ENCODE measurements at places on chromosomes 1 and 21. TPM values are rescaled to one million over a fixed set of nuclear protein-coding genes. Genes with fewer than 3 reads are reported as not detected.

GRCh38 chr1:22111620-22112019 is 31.3 kb downstream of the WNT4 start:
- ATAC-seq, result no peak

Gene TENT5C
- total RNA-seq, result 1.1 TPM

Gene CFAP141
- not detected for total RNA-seq

- peak; percentile 90 for ATAC-seq
These were observed 76.3 kb downstream of the RUSC1 start for GRCh38 chr1:155396874-155397476.

Gene S100A3
- 9.6 TPM for total RNA-seq

- ATAC-seq, result no peak
These were observed 3.2 kb downstream of the TMCC2 start for GRCh38 chr1:205230982-205231381.

DNA sequence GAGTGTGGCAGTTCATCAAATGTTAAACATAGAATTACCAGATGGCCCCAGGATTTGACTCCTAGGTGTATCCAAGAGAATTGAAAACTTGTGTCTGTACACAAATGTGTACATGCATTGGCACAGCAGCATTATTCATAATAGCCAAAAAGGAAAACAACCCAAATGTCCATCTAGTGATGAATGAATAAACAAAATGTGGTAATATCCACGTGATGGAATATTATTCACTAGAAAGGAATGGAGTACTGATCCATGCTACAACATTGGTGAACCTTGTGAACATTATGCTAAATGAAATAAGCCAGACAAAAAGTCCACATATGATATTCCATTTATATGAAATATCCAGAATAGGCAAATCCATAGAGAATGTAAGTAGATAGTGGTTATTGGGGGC is 77.7 kb downstream of the RAVER2 start:
- no peak for ATAC-seq

DNA sequence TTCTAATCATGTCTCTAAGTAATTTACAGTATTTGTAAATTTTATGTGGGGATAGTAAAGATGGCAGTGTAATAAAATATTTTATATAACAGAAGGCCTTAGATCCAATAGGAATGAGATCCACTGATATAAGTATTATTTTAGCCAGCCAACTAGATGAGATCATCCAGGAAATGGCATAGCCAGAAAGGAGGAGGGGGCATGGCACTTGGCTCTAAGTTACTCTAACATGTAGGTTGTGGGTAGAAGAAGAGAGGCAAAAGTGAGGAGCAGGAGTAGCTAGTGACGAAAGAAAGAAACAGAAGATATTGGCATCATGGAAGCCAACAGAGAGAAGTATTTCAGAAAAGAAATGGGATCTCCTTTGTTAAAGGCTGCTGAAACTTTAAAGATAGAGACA is 426.1 kb downstream of the PTPRC start:
- no peak for ATAC-seq

- peak; percentile 56 for ATAC-seq
These were observed 36.0 kb downstream of the F5 start for GRCh38 chr1:169550294-169550693.

DNA sequence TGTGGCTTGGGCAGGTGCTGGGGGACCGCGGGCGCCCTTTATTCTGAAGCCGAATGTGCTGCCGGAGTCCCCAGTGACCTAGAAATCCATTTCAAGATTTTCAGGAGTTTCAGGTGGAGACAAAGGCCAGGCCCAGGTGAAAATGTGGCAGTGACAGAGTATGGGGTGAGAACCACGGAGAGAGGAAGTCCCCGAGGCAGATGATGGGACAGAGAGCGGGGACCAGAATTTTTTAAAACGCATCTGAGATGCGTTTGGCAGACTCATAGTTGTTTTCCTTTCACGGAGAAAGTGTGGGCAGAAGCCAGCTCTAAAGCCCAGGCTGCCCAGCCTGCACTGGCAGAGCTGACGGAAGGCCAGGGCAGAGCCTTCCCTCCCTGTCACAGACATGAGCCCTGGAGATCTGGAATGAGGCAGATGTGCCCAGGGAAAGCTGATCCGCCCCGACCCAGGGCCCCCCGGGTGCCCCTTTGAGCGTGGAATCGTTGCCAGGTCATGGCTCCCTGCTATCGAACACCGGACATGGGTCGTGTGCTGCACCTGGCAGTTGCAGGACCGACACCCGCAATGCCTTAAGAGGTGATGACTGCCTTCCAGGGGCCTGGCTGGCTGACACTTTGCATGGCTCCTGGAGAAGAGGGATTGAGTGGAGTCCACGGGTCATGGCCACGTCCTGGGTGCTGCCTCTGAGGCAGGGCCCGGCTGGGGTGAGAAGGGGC is 6.5 kb upstream of the SLX9 start:
- no peak for ATAC-seq

- ATAC-seq, result no peak
These were observed 892.4 kb upstream of the B3GALT2 start for GRCh38 chr1:194078765-194079164.

DNA sequence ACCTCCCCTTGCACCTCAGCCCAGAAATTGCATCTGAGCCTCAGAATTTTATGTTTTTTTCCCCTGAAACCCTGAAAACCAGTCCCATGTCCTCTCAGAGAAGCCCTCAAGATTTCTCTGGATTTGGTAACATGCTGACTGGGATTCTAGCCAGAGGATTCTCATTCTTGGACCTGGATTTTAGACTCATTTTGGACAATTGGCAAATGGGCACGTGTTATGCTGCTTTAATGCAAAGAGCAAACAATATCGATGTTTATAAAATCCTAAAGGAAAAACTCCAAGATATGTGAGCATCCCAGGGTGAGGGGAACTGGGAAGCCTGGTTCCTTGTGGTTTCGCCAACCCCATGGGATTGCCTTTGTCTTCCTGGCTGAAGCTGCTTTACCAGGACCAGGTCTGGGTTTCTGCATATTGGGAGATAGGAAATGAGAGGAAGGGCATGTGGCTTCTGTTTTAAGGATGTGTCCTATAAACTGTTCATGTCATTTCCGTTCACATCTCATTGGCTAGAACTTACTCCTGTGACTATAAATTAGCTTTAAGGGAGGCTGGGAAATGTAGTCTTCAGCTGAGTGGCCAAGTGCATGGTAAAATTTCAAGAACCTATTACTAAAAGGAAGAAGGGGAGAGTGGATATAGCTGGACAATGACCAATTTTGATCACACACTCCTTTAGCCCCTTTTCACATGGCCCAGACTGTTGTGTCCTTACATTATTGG is 27.2 kb upstream of the BCL10 start:
- no peak for ATAC-seq

DNA sequence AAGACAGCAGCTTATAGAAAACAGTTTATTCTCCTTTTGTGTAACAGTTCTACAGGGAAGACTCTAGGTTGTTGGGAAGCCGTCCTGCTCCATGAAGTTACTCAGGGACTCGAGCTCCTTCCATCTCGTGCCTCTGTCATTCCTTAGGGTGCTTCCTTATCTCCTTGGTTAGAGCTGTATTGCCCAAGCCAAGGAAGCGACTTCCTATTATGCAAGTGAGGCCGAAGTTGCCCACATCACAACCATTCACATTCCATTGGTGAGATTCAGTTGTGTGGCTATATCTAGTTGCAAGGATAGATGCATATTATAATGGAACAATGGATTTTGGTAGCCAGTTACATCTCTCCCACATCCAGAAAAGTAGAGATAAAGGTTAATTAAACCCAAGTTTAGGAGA is 9.0 kb downstream of the GSTM5 start:
- no peak for ATAC-seq

GRCh38 chr1:17849216-17849615 is 94.1 kb downstream of the ACTL8 start:
- no peak for ATAC-seq

DNA sequence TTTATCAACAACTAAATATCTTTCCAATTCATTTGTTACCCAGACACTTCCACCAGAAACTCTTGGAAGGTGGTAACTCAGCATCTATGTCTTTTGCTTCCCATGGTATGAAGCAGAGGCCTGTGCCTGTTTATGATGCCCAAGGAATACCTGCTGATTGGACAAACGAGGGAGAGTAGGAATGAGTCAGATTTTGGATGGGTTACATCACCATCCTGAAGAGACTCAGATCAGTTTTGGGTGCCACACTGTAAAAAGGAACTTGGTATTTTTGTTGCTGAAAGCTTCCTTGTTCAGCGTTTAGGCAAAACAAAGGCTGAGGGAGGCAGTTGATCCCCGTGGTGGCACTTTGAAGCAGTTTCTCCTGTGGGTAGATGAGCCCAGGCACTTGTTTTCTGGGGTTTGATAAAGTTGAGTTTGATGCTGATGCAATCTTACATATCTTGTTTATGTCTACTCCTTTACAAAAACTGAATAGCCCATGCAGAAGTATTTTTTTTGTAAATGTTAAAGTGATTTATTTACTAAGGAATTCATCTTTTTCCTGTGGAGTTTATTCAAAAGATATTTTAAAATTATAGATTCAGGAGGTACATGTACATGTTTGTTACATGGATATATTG is 26.7 kb upstream of the CYP4X1 start:
- peak; percentile 85 for ATAC-seq

Gene CTSK
- 7.7 TPM for total RNA-seq

- ATAC-seq, result no peak
These were observed 259.0 kb downstream of the ZNF648 start for GRCh38 chr1:181802466-181802865.

DNA sequence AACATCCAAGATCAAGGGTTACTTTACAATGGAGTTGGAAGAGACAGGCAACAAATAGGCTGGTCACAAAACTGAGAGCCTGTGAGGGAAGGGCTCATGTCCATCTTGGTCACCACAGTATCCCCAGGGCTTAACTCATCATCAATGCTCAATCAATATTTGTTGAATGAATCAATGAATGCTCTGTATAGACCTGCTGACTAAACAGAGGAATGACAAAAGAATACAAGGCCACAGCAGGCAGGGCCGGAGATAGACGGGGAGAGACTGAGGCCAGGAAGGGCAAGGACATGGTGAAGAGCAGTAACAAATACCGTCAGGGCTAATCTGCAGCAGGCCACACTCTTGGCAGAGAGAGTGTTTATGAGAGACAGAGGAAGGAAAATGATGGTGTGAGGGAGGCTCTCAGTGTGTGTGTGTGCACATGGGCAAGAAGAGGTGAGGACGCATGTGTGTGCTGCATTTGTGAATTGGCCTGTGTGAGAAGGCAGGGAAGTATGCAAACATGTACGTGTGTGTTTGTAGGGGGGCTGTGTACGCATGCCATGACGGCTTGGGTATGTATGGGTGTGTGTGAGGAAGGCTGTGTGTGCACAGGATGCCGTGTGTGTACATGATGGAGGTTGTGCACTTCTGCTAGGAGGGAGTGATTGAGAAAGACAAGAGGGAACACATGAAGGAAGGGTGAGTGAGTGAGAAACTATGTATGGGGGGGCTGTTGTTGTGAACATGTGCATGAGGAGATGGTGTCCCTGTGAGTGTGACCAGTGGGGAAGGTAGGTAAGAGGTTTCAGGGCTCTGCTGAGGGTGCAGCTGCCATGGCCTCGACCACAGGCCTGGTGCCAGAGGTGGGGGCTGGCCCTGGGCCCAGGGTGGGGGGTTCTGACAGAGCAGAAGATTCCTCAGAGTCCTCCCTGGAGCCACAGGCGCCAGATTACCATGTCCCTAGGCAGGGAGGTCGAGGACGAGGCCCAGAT is 15.4 kb downstream of the AHDC1 start:
- no peak for ATAC-seq

Gene TDRD10
- total RNA-seq, result 0.44 TPM

DNA sequence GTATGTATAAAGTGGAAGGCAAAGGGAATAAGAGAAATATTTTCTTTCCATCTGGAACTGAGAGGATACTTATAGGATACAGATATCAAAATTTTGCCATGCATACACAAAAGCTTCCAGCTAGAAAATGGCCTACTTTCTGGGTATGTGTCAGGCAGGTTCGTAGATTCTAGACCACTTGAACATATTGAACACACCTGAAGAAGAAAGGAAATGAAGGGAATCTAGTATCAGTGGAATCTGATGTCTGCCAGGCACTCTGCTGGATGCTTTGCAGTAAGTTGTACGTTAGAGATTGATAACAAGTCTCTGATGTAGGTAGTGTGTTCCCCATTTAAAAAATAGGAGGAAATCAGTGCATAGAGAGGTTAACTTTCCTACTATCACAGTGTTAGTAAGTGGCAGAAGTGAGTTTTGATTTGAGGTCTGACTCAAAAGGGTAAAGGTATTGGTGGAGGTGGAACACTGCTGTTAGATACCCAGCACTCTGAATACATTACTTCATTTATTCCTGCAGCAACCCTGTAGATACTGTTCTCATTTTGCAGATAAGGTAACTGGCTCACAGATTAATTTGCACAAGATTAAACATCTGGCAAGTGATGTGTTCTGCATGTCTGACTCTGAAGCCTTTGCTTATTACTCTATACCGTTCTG is 3.0 kb downstream of the CAMSAP2 start:
- no peak for ATAC-seq

- no peak for ATAC-seq
These were observed 2.4 kb upstream of the SLC19A2 start for GRCh38 chr1:169488157-169488556.

GRCh38 chr1:33042831-33043230 is 6.1 kb upstream of the AK2 start:
- no peak for ATAC-seq

Gene PODN
- 2.6 TPM for total RNA-seq

Gene FCAMR
- total RNA-seq, result 0.08 TPM

- ATAC-seq, result no peak
These were observed 51.5 kb downstream of the SYT6 start for GRCh38 chr1:114102136-114102535.

DNA sequence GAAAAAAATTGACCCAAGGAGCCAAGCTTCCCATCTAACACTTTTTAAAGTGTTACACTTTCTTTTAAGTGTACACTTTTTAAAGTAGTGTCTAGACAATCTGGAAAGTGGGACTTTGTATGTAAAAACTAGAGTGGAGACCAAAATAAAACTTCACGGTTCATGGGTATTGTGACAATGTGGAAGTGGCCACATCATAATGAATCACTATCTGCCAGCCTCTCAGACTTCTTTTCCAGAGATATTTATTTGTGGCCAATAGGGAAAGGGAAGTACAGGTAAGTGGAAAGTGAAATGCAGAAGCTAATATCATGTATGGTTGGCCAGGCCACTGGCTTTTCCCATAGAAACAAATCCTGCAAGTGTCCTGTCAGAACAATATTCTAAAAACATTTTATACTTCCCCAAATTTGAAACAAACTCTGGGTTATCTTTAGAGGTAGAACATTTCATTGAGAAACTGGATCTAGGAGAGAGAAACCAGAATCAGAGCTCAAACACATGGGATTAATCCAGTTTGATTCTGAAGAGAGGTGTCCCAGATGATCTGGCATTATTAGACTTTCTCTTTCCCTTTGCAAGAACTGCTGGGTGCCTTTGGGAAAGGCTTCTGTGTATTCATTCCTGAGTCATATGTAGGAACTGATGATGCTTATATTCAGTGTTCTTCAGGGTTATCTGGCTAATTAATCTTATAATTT is 2.0 kb downstream of the TNFSF18 start:
- ATAC-seq, result no peak

Gene S100A7A
- total RNA-seq, result 24.6 TPM

Gene LCE1F
- total RNA-seq, result not detected

Gene MROH7
- 0.68 TPM for total RNA-seq

- ATAC-seq, result no peak
These were observed 2.4 kb downstream of the DMRTA2 start for GRCh38 chr1:50420689-50421365.

GRCh38 chr21:24222676-24223075 is 1384.6 kb downstream of the MRPL39 start:
- ATAC-seq, result no peak
